ENCODE measurements at places on chromosomes 16 and 17.

- no peak for DNase-seq
These were observed 61.7 kb downstream of the SMPD3 start for GRCh38 chr16:68386628-68387027.

GRCh38 chr16:83011939-83012338 is 385.2 kb downstream of the CDH13 start:
- no peak for DNase-seq

DNA sequence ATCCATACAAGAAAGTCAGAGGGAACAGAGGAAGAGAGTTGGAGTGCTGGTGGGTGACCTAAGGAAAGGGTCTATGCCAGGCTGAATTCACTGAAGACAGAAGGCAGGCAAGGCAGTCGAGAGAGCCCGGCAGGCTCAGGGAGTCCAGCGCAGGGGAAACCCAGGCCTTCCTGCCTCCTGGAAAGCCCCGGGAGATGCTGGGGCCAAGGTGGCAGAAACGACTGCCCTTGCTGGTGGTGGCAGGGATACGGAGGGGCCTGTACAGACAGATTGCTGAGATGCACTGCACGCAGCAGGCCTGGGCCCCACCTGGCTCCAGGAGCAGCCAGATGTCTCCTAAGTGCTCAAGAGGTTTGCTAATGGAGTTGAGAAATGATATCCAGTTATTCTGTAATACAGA is 59.8 kb downstream of the GTF3C1 start:
- DNase-seq: no peak

- no peak for DNase-seq
These were observed 1.7 kb downstream of the AOC2 start for GRCh38 chr17:42845918-42846593.

- DNase-seq: no peak
These were observed 92.4 kb downstream of the HAPSTR1 start for GRCh38 chr16:9183682-9184353.

- no peak for DNase-seq
These were observed 22.4 kb downstream of the SLC35G3 start for GRCh38 chr17:35171834-35172233.
